ENCODE measurements at places on chromosomes 7 and 10.
A peak's percentile ranks its signal among the peaks of the same experiment; 100 is the strongest.

DNA sequence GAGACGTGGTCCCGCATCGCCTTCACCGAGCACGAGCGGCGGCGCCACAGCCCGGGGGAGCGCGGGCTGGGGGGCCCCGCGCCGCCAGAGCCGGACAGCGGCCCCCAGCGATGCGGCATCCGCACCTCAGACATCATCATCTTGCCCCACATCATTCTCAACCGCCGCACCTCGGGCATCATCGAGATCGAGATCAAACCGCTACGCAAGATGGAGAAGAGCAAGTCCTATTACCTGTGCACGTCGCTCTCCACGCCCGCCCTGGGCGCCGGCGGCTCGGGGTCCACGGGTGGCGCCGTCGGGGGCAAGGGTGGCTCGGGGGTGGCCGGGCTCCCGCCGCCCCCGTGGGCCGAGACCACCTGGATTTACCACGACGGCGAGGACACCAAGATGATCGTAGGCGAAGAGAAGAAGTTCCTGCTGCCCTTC is 737 bp downstream of the CNNM2 start:
- H3K4me1 ChIP-seq: peaks cover 46% of the 10 kb centered on the region
- peak overlapping the region; percentile 80 for H3K4me3 ChIP-seq
- H3K36me3 ChIP-seq: no peaks in the 10 kb centered on the region
- no peaks in the 10 kb centered on the region for H3K27me3 ChIP-seq
- peak; percentile 86 for DNase-seq

- no peaks in the 10 kb centered on the region for H3K4me1 ChIP-seq
- H3K27me3 ChIP-seq: no peaks in the 10 kb centered on the region
- H3K36me3 ChIP-seq: no peaks in the 10 kb centered on the region
Measured at GRCh38 chr7:147279964-147280374, 1163.4 kb downstream of the CNTNAP2 start.

- H3K4me3 ChIP-seq: no peak overlapping the region
- peaks cover 22% of the 10 kb centered on the region for H3K4me1 ChIP-seq
- no peak for DNase-seq
- peaks cover 39% of the 10 kb centered on the region for H3K27me3 ChIP-seq
- no peak overlapping the region for H3K27ac ChIP-seq
Measured at GRCh38 chr10:99523251-99523773, 9.4 kb upstream of the NKX2-3 start.

- H3K4me3 ChIP-seq: no peak overlapping the region
- peaks cover 49% of the 10 kb centered on the region for H3K36me3 ChIP-seq
- no peaks in the 10 kb centered on the region for H3K4me1 ChIP-seq
- DNase-seq: no peak
- H3K27me3 ChIP-seq: no peaks in the 10 kb centered on the region
Measured at GRCh38 chr7:135188298-135188984, 17.9 kb upstream of the CYREN start.

DNA sequence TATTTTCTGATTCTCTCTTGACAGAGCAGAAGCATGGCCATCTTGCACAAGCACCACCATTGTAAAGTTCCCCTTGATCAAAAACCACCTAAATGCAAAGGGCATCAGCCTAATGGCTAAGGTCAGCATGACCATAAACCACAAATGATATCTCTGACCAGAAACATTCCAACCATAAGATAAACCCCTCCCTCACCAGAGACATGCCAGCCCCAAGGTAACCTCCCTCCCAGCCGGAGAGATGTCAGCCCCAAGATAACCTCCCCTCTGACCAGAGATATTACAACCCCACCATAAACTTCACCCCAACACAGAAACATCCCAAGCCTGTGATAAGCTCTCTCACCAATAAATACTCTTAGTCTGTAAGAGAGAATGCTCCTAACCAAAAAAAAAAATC is 72.1 kb upstream of the CDK1 start:
- no peak for DNase-seq
- H3K27me3 ChIP-seq: no peaks in the 10 kb centered on the region
- H3K4me3 ChIP-seq: no peak overlapping the region
- no peaks in the 10 kb centered on the region for H3K36me3 ChIP-seq
- no peaks in the 10 kb centered on the region for H3K4me1 ChIP-seq

- DNase-seq: no peak
- H3K27me3 ChIP-seq: no peaks in the 10 kb centered on the region
- no peaks in the 10 kb centered on the region for H3K36me3 ChIP-seq
- no peak overlapping the region for H3K27ac ChIP-seq
- no peak overlapping the region for H3K4me3 ChIP-seq
Measured at GRCh38 chr10:9097991-9098306, 1043.5 kb downstream of the GATA3 start.

DNA sequence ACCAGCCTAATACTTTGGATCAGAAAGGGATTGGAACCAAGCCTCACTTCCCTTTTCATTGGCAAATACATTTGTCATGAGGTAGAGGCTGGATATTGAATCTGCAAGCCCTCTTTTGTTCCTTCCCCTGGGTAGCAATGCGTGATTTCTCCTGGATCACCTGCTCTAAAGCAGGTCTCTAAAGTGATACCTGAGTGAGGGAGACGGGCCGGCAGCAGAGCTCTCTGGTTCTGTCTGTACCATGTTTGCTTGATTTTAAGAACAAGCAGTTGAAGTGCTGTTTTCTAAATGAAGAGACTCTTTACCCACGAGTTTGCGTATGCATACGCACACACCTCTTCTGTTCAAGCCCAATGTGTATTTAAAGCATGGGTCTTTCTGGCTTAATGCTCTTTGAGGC is 41.1 kb downstream of the GARS1 start:
- no peaks in the 10 kb centered on the region for H3K27me3 ChIP-seq
- H3K4me3 ChIP-seq: no peak overlapping the region
- peak; percentile 48 for DNase-seq
- no peak overlapping the region for H3K27ac ChIP-seq
- H3K36me3 ChIP-seq: peaks cover 19% of the 10 kb centered on the region

- no peak overlapping the region for H3K27ac ChIP-seq
- H3K4me3 ChIP-seq: no peak overlapping the region
Measured at GRCh38 chr7:117277576-117277975, 45.3 kb downstream of the WNT2 start.

- H3K4me1 ChIP-seq: no peaks in the 10 kb centered on the region
- H3K27ac ChIP-seq: no peak overlapping the region
- H3K27me3 ChIP-seq: no peaks in the 10 kb centered on the region
- no peaks in the 10 kb centered on the region for H3K36me3 ChIP-seq
- H3K4me3 ChIP-seq: no peak overlapping the region
Measured at GRCh38 chr10:127849224-127849623, 43.5 kb downstream of the CLRN3 start.

GRCh38 chr7:96233528-96234154 is 88.3 kb downstream of the SLC25A13 start:
- DNase-seq: no peak
- H3K4me3 ChIP-seq: no peak overlapping the region
- peaks cover 3% of the 10 kb centered on the region for H3K4me1 ChIP-seq
- H3K27ac ChIP-seq: no peak overlapping the region
- H3K36me3 ChIP-seq: no peaks in the 10 kb centered on the region

DNA sequence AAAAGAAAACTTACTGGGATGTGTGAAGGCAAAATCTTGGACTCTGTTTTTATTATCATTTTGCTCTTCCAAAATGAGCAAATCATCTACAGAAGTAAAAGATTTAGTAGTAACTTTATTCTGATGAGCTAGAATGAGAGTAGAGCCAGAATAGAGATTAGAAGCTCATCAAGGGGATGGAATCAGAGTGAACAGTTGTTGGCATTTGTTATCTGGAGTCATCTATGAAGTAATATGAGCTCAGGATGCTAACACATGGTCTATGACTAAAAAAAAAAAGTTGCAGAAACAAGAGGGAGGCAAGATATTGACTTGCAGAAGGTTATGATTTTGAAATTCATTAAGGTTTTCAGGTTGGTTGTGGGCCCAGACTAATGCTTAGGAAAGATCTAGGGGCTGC is 409.1 kb upstream of the ETV1 start:
- no peak overlapping the region for H3K4me3 ChIP-seq
- H3K4me1 ChIP-seq: no peaks in the 10 kb centered on the region
- H3K27ac ChIP-seq: no peak overlapping the region
- DNase-seq: no peak
- no peaks in the 10 kb centered on the region for H3K36me3 ChIP-seq
- no peaks in the 10 kb centered on the region for H3K27me3 ChIP-seq

DNA sequence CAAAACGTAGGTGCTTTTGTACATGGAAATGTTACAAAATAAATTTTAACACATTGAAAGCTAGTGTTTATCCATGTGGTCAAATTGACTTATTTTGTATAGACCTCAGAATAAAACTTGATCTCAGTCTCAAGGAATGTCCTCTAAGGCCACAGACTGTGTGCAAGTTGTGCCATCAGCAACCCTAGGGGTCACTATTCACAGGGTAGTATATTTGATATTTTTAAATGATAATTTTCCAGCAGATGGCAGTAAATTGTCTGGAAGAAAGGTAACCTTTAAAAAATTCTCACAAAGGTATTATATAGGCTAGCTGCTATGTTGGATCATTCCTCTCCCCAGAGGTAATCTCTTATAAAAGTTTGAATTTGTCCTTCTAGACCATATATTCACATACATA is 12.9 kb upstream of the SNX10 start:
- H3K4me1 ChIP-seq: no peaks in the 10 kb centered on the region
- H3K27me3 ChIP-seq: no peaks in the 10 kb centered on the region
- H3K27ac ChIP-seq: no peak overlapping the region
- DNase-seq: no peak
- no peak overlapping the region for H3K4me3 ChIP-seq

GRCh38 chr7:11698384-11698871 is 133.6 kb downstream of the THSD7A start:
- no peak for DNase-seq
- no peak overlapping the region for H3K4me3 ChIP-seq
- H3K27ac ChIP-seq: no peak overlapping the region
- no peaks in the 10 kb centered on the region for H3K36me3 ChIP-seq

DNA sequence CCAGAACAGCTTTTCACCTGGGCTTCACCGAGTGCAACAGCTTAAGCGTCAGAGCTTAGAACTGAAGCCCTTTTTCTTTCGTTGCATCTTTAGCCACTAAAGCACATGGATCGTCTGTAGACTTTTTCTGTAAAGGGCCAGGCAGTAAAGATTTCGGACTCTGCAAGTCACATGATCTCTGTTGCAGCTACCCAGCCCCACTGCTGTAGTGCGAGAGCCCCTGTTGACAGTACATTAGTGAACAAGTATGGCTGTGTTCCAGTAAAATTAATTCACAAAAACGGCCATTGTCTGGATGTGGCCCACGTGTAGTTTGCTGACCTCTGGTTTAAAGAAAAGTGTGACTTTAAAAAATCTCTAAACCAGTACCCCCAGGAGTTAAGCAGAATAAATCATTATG is 39.4 kb downstream of the FBH1 start:
- peaks cover 47% of the 10 kb centered on the region for H3K36me3 ChIP-seq
- no peaks in the 10 kb centered on the region for H3K27me3 ChIP-seq
- DNase-seq: no peak
- H3K27ac ChIP-seq: no peak overlapping the region
- H3K4me1 ChIP-seq: peaks cover 6% of the 10 kb centered on the region
- H3K4me3 ChIP-seq: no peak overlapping the region

- H3K27ac ChIP-seq: peak overlapping the region; percentile 3
- H3K27me3 ChIP-seq: no peaks in the 10 kb centered on the region
- H3K4me1 ChIP-seq: no peaks in the 10 kb centered on the region
Measured at GRCh38 chr7:94303695-94304094, 91.0 kb upstream of the COL1A2 start.

GRCh38 chr10:110843031-110843430 is 28.7 kb upstream of the PDCD4 start:
- no peak overlapping the region for H3K4me3 ChIP-seq
- peak overlapping the region; percentile 29 for H3K27ac ChIP-seq
- peaks cover 35% of the 10 kb centered on the region for H3K4me1 ChIP-seq
- DNase-seq: no peak
- H3K36me3 ChIP-seq: no peaks in the 10 kb centered on the region
- no peaks in the 10 kb centered on the region for H3K27me3 ChIP-seq

- H3K27me3 ChIP-seq: no peaks in the 10 kb centered on the region
- H3K27ac ChIP-seq: no peak overlapping the region
- H3K4me1 ChIP-seq: peaks cover 11% of the 10 kb centered on the region
- no peak overlapping the region for H3K4me3 ChIP-seq
- no peaks in the 10 kb centered on the region for H3K36me3 ChIP-seq
Measured at GRCh38 chr7:150431839-150432658, 18.4 kb upstream of the GIMAP8 start.

DNA sequence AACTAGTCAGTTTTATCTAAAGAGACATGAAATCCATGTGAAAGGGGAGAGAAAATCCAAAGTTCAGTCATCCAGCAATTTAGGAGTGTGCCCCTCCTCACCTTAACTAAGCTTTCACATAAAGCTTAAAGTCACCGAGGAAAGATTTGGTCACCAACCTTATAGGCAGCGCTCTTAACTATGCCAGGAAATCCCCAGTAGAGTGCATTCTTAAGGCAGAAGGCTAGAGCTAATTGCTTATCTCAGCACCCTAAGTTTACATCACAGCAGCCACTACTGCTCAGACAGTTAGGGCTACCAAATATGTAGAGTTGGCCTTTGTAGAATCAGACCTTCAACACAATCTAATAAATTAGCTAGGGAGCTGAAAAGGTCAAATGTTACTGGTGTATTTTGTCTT is 47.9 kb downstream of the MTPN start:
- H3K36me3 ChIP-seq: peaks cover 21% of the 10 kb centered on the region
- no peak for DNase-seq
- H3K4me1 ChIP-seq: peaks cover 13% of the 10 kb centered on the region
- H3K27me3 ChIP-seq: no peaks in the 10 kb centered on the region

DNA sequence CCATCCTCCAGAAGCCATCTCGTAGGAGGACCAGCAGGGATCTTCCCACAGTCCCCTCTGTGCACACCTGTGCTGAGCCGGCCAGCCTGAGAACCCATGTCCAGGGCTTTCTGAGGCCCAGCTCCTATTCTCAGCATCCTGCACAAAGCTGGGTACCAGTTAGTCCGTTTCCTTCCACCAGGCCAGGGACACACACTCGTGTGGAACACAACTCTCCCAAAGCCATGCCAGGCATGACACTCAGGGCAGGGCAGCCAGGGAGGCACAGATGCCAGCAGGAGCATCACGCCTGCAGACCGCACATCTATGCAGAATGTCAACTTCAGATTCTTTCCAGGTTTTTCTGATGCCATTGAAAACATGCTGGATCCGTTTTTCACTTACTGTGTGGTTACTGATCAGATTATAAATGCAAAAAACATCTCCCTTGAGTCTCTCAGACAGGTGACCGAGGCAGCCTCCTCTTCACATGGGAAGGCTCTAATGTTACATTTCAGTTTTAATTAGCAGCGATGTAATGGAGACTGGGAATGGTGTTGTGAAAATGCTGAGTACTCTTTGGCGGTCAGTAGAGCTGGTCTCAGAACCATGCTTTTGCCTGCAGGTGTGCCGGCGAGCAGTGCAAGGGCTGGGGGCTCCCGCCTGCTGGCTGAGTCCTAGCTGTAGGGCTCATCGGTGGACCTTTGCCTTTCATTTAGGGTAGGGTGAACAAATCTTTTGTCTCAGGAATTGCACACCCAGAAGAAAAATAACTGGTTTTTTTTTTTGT is 3.3 kb upstream of the SUN1 start:
- no peak for DNase-seq
- no peaks in the 10 kb centered on the region for H3K27me3 ChIP-seq
- H3K4me3 ChIP-seq: no peak overlapping the region
- no peak overlapping the region for H3K27ac ChIP-seq
- H3K36me3 ChIP-seq: peaks cover 2% of the 10 kb centered on the region
